ENCODE measurements at places on chromosomes 13 and 19.

GRCh38 chr19:36136964-36137686 is 2.7 kb upstream of the CAPNS1 start:
- DNase-seq: no peak

DNA sequence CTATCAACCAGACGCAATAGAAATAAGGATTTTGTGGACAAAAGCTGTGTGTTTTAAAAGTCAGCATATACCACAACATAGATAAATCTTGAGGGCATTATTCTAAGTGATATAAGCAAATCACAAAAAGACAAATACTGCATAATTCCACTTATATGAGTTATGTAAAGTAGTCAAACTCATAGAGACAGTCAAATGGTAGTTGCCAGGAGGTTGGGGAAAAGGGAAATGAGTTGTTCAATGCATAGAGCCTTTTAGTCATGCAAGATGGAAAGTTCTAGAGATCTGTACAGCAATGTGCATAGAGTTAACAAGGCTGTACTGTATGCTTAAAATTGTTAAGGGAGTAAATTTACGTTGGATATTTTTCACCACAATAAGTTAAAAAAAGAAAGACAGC is 244.7 kb downstream of the DCT start:
- DNase-seq: no peak

DNA sequence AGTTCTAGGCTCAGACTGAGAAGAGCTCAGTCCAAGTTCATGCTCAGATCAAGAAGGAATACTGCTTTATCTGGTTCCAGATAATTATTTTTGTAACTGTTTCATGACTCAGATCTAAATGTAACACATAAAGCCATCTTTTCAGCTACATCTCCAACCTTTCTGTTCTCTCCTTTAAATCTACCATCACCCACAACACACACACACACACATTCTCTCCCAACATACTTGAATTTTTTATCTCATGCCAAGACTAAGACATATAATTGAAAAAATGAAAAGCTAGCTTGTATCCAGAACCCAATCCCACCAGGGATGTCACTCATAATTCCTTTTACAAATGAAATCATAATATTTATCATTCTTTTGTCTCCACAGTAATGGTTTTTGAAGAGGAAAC is 7.6 kb downstream of the KATNAL1 start:
- DNase-seq: no peak

DNA sequence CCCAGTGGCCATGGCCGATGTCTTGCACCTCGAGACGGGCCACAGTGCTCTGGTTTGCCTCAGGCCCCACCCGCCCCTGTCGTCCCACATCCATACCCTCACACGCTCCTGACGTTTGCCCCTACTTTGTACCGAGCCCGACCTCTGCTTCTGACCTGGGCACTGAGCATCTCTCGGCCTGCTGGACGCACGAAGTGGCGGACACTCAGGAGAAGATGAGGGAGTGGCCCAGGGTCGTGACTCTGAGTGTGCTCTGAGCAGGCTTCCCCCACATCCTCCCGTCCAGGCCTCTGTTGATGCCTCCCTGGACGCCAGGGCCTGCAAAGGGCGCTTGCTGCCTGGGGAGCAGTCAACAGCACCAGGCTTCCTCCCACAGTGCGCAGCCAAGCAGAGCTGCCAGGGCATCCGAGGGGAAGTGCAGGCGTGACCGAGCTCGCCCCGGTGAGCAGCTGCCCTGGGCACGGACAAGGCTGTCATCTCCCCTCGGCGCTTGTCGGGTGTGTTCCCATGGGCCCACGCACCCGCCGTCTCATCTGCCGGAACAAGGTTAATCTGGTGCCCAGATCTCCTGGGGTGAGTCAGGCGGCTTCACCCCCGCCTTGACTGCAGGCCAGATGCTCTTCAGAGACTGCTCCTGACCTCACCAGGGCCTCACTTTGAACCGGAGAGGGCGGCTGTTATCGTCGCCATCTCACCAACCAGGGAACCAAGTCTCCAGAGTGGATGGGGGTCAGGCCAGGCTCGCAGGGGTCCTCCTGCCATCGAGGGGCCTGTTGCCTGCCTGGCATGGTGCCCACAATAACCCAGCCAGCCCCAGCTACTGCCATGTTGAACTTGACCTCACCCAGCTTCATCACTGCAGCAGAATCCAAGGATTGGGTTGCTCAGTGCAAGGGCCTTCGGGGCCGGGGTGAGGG is 27.2 kb downstream of the COMP start:
- no peak for DNase-seq

GRCh38 chr13:100534147-100534843 is 54.3 kb downstream of the GGACT start:
- DNase-seq: no peak

- no peak for DNase-seq
Observed at GRCh38 chr19:2797280-2797679, 12.0 kb downstream of the THOP1 start.

DNA sequence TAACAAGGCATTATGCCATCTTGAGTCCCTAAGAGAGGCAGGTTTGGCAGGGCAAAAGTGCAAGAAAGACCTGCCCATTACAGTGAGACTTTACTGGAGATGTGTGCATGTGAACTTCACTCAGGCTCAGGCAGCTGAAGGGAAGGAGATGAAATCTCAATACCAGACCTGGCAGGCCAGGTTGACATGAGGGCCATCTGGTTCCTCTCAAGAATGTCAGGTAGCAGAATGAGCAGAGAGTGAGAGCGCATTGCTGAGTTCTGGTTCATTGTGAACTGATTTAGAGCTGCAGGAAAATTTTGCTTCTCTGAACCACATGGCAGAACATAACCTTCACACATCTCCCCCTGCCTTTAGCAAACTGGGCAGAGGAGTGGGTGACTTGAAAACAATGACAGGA is 406.3 kb downstream of the GPC5 start:
- no peak for DNase-seq

GRCh38 chr19:29886586-29886985 is 55.5 kb upstream of the URI1 start:
- no peak for DNase-seq

- no peak for DNase-seq
Observed at GRCh38 chr13:64130171-64130570, 2714.5 kb upstream of the PCDH20 start.

DNA sequence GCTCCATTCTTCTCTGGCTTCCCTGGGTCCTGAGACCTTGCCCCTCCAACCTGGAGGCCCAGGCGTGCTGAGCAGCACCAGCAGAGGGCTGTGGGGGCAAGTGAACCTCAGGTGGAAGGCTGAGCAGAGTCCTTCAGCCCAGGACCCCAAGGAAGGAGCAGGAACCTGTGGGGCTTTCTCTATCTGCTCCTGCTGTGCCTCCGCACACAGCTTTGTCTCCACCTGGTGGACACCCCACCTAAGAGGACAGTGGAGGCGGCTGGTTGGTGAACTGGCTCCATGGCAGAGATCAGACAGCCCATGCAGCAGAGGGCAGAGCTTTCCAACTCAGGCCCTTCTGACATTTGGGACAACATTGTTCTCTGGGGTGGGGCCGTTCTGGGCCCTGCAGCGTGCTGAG is 19.7 kb downstream of the ZFR2 start:
- peak; percentile 40 for DNase-seq

DNA sequence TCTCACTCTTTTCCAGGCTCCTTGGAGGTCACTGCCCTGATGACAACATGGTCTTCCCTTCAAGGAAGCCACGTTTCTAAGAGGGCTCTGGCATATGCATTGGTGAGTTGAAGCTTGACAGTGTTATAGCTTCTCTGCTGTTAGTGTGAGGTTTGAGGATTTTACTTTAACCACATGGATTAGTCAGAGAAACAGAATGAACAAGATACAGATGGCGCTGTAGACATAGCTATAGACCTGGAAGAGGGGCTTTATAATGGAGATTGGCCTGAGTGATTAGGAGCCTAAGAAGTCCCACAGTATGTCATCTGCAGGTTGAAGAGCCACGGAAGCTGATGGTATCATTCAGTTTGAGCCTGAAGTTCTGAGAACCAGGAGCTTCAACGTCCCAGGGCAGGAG is 18.4 kb upstream of the URI1 start:
- no peak for DNase-seq

DNA sequence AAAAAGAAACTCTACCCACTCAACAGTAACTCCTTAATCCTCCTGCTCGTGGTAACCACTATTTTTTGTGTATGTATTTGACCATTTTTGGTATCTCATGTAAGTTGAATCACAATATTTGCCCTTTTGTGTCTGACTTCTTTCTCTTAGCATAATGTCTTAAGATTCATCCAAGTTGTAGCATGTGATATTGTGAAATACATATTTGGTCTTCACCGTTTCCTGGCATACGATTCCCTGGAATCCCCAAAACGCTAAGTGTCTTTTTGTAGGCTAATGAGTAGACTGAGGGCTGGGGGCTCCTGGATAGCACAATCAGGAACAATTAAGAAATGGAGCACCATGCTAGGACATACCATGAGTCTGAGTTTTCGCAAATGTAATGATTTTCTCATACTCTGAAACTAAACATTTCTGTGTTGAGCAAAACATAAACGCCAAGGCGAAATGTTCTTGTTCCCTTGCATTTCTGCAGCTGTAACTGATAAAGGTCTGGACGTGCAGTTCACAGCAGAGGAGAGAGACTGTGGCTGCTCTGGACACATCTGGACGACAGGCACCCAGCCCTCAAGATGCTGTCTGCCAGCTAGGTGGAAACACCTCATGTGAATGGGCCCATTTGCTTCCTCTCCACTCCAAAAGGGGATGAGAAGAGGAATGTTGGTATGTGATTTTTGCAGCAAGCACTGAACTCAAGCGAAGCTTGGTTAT is 38.4 kb downstream of the BRD4 start:
- DNase-seq: no peak

DNA sequence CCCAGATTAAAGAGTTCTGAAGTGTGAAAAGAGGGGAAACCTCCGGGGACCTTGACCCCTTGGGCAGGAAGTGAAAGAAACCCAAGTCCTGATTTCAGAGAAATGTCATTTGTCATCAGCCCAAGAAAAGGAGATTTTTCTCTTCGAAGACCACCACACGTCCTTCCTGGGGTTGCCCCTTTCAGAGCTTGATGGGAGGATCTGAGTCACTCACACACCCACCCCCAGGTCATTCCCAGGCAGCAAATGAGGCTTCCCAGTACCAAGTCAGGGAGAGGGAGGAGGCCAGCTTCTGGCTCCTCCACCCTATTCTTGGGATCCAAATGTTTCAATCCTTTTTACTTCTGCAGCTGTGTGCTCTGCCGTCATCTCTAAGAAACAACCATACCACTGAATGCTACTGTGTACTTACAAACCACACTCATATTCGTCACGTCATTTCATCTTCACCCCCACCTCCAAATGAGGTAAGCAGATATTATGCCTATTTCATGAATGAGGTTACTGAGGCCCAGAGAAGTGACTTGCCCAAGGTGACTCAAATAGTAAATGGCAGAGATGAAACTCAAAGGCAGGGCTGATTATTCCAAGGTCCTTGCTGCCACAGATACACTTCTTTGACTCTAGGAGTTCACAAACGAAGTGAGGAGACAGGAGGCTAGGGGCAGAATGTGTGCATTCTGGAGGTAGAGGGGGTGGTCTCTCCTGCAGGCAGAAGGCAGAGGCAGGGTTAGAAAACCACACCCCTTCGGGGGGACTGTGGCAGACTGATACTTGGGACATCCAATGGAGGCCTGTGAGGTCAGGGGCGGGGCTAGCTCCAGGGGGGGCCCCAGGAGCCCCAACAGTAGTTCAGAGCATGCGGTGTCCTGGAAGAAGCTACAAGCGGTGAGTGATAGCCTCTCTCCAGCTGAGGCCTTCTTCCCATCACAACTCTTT is 5.0 kb upstream of the KMT2B start:
- no peak for DNase-seq

- DNase-seq: no peak
Observed at GRCh38 chr19:17766543-17767131, 15.4 kb downstream of the FCHO1 start.

- no peak for DNase-seq
Observed at GRCh38 chr19:33054623-33055022, 10.1 kb downstream of the RHPN2 start.

- no peak for DNase-seq
Observed at GRCh38 chr19:5801796-5802619, 2.9 kb upstream of the NRTN start.

DNA sequence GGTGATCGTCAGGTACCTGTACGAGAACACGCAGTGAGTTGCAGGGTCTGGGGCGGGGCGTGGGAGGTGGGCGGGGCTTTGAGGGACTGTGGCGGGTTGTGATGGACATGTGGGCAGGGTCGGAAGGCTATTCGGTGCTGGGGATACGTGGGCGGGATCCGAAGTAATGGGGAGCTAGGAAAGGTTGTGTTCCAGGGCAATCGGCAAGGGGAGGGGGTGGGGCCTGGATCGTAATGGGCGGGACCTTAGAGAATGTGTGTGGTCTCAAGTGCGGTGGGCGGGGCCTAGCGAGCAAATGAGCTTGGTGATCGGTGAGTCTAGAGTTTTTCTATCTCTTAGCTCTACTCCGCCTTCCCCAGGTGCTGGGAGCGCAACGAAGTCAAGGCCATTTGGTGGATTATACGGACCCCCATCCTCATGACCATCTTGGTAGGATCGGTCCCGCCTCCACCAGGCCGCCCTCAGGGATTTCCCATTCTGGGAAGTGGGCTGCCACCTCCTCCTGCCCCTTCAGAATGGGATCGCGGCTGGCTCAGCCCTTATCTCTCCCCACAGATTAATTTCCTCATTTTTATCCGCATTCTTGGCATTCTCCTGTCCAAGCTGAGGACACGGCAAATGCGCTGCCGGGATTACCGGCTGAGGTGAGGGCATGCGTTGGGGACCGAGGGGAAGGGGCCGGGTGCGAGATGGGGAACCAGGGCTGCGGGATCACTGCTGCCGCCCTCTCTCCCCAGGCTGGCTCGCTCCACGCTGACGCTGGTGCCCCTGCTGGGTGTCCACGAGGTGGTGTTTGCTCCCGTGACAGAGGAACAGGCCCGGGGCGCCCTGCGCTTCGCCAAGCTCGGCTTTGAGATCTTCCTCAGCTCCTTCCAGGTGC is 9.6 kb downstream of the GIPR start:
- peak; percentile 79 for DNase-seq

- DNase-seq: no peak
Observed at GRCh38 chr13:36130193-36130551, 1.0 kb downstream of the DCLK1 start.

DNA sequence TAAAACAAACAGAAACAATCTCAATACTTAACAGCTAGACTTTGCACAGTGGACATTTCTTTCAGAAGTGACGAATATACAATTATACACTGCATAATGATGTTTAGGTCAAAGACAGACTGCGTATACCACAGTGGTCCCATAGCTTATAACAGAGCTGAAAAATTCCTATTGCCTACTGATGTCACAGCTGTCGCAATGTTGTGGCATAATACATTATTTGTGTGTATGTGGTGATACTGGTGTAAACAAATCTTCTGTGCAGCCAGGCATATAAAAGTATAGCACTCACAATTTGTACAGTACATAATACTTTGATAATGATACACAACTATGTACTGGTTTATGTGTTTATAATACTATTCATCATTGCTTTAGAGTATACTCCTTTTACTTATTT is 116.7 kb downstream of the TNFRSF19 start:
- no peak for DNase-seq

Measured in activated T-cell treated with anti-CD3 and anti-CD28 coated beads for 1 hour (primary cell).